ENCODE measurements at places on chromosomes 13 and 19. TPM values are rescaled to one million over a fixed set of nuclear protein-coding genes. Genes with fewer than 3 reads are reported as not detected.

The SPTBN4 gene
- 0.25 TPM for total RNA-seq

The PRODH2 gene
- total RNA-seq = not detected

The TNFSF9 gene
- total RNA-seq = 3.3 TPM

The CYP2A7 gene
- total RNA-seq = not detected

- DNase-seq = peak; percentile 78
These were observed 14.9 kb downstream of the ARID3A start for GRCh38 chr19:940591-941291.

Measured in T-helper 17 cell (primary cell).